ENCODE measurements at places on chromosomes 3 and 15.

DNA sequence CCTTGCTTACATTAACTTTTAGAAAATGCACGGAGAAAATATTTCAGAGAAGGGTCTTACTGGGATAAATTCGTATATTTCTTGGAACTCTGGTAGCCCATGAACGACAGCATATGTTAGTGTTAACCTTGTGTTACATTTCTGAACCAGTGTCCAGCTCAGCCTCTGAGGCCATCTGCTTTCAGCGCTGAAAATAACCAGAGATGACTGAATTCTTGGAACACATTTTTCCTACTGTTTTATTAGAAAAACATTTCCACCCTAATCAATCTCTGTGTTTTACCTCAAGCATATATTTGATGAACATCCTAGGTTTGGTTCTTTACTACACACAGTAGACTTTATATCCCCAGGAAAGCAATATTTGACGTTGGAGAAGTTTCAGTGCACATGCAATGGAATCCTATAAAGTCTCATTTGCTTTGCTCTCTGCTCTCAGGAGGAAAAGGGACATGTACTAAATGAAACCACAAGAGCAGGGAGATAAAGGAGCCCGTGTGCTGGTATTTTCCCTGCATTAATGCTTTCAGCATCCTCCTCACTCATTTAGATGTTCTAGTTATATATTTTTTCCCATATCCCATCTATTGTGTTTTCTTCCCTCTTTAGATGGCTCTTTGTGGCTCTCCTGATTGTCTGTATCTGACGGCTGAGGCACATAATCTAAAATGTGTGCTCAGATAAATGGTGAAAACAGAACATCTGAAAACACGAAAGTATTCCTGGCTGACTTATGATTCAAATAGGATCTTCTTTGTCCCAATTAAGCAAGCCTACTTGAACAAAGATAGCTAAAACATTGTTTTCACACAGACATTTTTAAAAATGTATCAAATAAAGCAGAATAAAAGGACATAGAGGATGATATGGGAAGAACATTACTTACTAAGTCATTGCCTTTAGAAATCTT, 151.7 kb upstream of the KCNMB2 start:
- DNase-seq = no peak

GRCh38 chr3:156576651-156577348, 21.9 kb upstream of the SSR3 start:
- DNase-seq = no peak

DNA sequence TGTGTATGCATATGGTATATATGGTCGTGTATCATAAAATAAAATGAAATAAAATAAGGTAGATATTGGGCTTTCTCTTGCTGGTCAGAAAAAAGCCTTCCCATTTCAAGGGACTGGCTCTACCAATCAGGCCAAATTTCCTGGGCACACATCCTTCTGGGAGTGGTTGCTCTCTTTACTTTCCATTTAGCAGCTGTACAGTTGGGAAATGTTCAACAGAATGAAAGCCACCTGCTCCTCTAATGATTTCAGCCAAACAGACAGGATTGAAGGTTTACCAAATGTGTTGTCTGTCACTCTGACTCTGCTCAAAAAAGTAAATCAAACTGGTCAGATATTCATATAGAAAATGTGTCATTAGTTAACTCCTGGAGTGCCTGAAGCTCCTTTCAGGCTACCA, 380.4 kb downstream of the ROBO2 start:
- no peak for DNase-seq

DNA sequence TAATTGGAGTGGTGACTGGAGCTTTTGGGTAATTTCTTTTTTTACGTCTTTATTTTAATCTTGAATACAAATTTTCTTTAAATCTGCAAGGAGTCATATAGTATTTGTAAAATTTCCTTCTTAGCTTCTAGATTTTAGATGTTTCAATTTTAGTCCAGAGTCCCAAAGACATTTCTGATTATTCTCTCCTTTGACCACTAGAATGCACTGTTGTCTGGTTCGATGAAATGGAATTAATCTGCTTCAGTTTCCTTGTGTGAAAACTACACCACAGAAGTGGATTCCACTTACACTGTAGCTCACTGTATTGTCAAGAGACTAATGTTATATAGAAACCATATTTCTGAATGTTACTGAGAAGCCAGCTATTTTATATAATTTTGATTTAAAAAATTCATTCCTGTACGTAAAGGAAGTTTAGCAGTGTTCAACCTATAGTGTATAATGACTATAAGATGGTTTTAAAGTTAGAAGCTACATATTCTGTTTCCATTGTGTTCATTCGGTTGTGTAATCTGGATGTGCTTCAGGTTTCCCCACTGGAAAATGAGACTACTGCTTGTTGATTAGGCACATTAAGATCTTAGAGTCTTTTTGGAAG, 6.1 kb downstream of the GRAMD1C start:
- DNase-seq = no peak

- DNase-seq = no peak
Observed at GRCh38 chr3:12536423-12536822, 8.9 kb downstream of the MKRN2OS start.

DNA sequence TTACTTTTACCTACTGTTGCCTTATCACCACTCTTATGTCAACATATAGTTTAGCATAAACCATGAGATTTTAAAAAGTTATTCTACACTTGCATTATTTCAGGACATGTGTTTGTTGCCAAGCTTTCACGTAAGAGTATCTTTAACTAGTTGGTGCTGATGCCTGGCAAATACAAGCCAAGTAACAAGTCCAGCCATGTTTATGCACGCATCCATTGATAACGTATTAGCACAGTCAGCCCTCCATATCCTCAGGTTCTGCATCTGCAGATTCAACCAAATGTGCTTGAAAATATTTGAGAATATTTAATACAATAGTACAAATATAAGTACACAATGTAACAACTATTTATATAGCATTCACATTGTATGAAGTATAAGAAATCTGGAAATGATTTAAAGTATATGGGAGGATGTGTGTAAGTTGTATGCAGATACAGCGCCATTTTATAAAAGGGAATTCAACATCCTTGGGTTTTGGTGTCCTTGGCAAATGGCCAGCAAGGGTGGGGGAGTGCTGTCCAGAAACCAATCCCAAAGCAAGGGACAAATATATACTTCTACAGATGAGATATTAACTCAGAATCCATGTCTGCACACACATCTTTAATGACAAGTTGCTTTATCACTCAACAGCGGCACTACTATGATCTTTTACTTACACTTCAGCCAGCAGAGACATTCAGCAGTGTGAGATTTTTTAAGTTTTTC, 8.7 kb upstream of the SETD5 start:
- DNase-seq = no peak

DNA sequence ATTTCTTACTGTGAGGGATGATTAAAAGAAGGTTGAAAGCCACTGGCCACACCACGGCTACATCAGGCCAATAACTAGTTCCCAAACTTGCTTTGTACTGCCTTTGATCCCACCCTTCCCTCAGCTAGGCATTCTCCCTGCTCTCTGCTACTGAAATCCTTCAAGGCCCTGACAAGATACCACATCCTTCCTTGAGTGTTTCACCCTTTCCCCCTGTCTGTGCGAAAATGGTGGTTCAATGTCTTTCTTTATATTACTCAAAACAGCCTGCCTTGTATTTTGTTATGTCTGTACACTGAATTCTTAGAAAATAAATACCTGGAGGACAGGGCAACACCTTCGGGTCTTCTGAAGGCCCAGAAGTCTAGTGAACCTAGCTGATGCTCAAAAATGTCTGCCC, 932 bp upstream of the VPS8 start:
- DNase-seq = no peak

DNA sequence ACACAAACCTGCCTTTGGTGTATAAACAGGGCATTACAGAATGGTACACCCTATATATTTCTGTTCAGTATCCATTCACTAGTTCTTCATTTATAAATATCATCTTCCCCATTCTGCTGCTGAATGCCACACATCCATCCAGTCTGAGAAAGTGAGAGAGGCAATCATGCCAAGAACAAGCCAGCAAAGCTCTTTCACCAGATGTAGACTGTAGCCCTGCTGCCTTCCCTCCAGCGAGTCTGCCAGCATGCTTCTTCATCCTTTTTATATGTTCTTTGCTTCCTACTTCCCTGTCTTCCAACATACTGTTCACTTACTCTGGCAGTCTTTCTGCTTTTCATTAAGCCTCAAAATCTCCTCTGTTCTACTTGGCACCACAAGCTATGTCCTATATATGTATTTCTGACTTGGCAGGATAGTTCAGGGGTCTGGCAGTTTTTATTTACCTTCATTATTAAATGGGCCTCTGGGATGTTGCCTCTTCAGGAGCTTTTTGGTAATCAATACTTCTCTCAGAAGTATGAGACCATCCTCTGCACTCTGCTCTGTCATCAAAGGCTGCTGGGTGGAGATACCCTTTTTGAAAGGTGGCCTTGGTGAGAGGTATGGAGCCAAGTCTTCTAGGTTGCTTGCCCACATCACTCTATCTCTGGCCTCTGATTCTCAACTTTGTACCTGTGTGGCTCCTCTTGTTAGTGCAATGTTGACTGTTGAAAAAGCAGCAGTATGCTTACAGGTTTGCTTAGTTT, 48.6 kb downstream of the CHP1 start:
- no peak for DNase-seq

DNA sequence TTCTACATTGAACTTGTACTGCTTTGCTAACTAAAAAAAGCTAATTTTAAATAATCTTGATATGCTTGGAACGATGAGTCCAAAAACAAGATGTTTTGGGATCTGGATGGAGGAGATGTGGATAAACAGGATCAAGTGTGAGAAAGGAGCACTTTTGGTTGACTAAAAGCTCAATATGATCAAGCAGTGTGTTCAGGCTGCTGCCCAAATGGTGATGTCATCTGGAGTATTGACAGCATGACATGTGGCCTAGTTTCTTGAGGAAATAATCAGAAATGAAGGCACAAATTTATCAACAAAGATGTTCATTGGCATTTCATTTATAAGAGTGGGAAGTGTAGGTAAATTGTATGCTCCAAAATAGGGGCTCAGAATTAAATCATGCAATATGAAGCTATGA, 161.2 kb downstream of the SOX2 start:
- DNase-seq = no peak

Measured in lower leg skin (tissue), 4 donors.